ENCODE measurements at places on chromosomes 1 and 21. TPM values are rescaled to one million over a fixed set of nuclear protein-coding genes. Genes with fewer than 3 reads are reported as not detected.

Gene CD1C
- not detected for total RNA-seq

Gene AADACL3
- total RNA-seq = not detected

Gene CD84
- not detected for total RNA-seq

Gene TPRG1L
- total RNA-seq = 33.4 TPM

- DNase-seq = peak; percentile 71
Measured at GRCh38 chr1:199546323-199546722, 481.2 kb upstream of the NR5A2 start.

DNA sequence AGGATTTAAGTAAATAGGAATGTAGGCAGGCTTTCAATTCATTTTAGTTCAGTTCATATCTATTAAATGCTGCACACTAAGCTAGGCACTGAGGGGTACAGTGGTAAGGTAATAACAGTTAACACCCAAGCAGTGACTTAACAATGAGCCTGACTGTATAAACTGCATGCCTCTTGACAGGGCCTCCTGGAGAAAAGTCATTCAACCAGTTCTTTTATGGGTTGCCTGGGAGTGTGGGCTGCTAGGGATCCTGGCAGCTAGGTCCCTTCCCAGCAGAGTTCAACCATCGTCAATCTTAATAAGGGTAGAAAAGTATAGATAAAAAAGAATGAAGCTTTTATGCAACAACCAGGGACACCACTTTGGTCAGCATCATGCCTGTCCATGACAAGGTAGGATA is 8.1 kb upstream of the ALG14 start:
- no peak for DNase-seq

DNA sequence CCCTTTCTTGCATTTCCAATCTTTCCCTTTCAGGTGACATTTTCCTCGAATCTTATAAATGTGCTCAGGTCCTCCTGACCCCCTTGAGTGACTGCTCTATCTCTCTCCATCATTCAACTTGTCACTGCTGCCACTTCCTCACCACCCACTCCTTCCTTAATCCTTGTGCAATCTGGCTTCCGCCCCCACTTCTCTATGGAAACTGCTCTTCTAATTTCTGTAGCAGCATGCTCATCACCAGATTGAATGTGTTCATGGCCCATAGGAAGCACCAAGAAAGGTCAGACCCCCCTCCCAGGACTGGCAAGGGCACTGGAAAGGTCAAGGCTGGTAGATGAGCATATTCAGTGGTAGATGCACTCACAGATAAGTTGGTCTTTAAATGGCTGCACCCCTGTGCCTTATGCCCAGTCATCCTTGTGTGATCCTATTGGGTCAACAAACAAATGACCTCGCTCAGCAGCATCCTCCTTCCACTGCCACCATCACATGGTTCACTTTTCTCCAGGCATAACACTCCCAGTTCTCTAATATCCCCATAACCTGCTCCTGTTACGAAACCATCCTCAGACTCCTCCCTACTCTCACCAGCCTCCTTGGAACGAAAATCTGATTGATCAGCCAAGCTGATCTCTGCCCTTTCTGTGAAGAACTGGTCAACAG is 288.5 kb upstream of the POU3F1 start:
- DNase-seq = no peak

GRCh38 chr1:50972766-50973165 is 2.7 kb downstream of the CDKN2C start:
- DNase-seq = no peak

DNA sequence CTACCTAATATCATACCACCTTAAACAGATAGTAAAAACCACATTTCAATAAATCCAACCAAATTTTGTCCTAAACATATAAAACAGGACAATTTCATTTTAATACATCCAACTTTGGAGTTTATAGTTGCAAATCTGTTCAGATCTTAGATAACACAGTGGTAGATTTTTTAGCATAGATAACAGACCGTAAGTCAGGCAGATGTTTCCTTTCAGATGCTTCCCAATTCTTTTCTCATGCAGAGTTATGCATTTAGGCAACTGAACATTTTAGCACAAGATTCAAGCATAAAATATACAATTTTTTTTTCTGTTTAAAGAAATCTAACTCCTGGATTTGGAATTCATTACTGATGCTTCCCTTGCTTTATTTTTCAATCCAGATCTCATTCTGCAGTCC is 156.5 kb upstream of the ZNHIT6 start:
- no peak for DNase-seq

GRCh38 chr1:110033421-110033820 is 1.0 kb upstream of the STRIP1 start:
- no peak for DNase-seq

DNA sequence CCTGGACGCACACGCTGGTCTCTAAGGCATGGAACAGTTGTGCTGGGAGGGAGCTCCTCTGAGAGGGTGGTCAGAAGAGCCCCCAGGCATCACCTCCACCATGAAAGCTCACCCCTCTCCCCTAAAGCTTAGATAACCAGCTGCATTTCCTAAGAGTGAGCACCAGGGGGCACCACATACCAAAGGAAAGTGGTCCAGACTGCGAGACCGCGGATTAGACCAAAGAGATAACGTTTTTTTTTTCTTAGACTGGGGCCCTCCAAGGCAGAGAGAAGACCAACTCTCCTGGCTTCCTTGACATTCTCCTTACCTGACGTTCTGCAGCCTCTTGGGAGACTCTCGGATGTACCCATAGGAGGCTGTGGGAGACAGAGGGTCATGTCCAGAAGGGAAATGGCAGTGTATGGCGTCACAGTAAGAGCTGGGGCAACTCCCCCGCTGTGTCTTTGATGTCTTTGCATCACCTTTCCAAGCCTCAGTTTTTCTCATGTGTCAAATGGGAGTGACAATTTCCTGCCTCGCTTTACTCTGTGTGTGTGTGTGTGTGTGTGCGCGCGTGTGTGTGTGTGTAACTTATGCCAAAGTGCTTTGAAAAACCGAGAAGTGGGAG is 12.3 kb upstream of the IFNLR1 start:
- DNase-seq = peak; percentile 47

DNA sequence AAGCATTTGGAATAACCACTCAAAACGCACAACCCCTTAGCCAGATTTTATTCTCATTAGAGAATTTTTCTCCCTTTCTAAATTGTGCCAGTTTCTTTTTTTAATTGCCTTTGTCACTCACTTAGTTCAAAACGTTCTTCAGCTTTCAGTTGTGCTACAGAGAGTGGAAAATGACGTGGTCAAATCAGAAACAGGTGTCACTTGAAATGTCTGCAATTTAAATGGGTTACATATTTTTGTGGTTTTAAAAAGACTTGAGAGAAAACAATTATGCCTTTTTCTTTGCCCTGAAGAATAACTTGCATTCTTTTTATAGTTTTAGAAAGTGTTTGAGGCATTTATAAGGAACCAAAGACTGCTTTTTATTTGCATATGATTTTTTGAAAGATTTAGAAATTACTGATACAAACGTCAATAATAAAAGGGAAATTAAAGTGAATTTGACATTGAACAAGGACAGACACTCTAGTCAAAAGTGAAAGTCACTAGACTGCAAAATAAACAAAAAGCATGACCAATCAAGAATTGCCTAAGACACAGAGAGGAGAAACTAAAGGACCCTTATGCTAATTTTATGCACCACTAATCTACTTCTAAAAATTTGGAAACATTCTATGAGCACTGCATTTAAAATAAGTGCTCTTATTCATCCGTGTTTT is 191.0 kb downstream of the TPR start:
- no peak for DNase-seq

- DNase-seq = no peak
Measured at GRCh38 chr21:45888386-45889009, 93.1 kb upstream of the COL6A1 start.

DNA sequence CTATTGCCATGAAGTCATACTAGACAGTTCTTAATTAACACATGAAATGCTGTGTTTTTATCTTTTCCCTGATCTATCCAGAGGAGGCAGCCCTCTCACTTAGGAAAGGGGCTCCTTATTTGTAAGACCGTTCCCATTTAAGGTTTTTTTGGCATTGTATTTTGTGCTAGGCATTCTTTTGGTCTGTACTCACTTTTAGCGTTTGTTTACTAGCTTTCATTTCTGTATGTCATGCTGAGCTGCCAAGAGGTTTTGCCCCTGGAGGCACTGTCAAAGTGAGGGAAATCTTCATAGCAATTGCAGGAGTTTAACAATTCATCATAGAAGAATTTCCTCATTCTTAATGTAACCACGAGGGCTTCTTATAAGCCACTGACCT is 59.5 kb downstream of the MTR start:
- peak; percentile 59 for DNase-seq
